ENCODE measurements at places on chromosomes 16 and 17. TPM values are rescaled to one million over a fixed set of nuclear protein-coding genes. Genes with fewer than 3 reads are reported as not detected.

The FOXF1 gene
- 0.92 TPM for total RNA-seq

The TMEM132E gene
- 10.6 TPM for total RNA-seq

The ACSM2B gene
- total RNA-seq, result 1.2 TPM

The NFAT5 gene
- 25.8 TPM for total RNA-seq

The GNGT2 gene
- not detected for total RNA-seq

The IGSF6 gene
- total RNA-seq, result 5.8 TPM

The ANKRD40CL gene
- not detected for total RNA-seq

The PRMT7 gene
- total RNA-seq, result 50.3 TPM

The ATP6V0C gene
- 48.4 TPM for total RNA-seq

The PIGQ gene
- 28.8 TPM for total RNA-seq

The NEK8 gene
- 0.92 TPM for total RNA-seq

The GPT2 gene
- total RNA-seq, result 23.1 TPM

The KCNJ2 gene
- total RNA-seq, result 15.5 TPM

The COL1A1 gene
- 42.7 TPM for total RNA-seq

The UTS2R gene
- not detected for total RNA-seq

The CDK5RAP3 gene
- total RNA-seq, result 58.4 TPM

The MSRB1 gene
- 6.7 TPM for total RNA-seq

The MYO19 gene
- 54.0 TPM for total RNA-seq

The CHRNE gene
- total RNA-seq, result 0.46 TPM

The PGAP3 gene
- 7.4 TPM for total RNA-seq

The ZNF267 gene
- 13.8 TPM for total RNA-seq

The LAT gene
- total RNA-seq, result 0.69 TPM

The GCGR gene
- total RNA-seq, result not detected

The DNAAF8 gene
- total RNA-seq, result 2.1 TPM

The AARS1 gene
- 102 TPM for total RNA-seq

The NUPR1 gene
- total RNA-seq, result 0.46 TPM

The FN3K gene
- total RNA-seq, result 13.6 TPM

The HCRT gene
- 1.6 TPM for total RNA-seq

The ENPP7 gene
- not detected for total RNA-seq

The PPY gene
- not detected for total RNA-seq

The CHD9NB gene
- 2.8 TPM for total RNA-seq

The PLCG2 gene
- 3.9 TPM for total RNA-seq

The SHISA9 gene
- 22.4 TPM for total RNA-seq

The SEZ6L2 gene
- total RNA-seq, result 88.1 TPM

The GP1BA gene
- total RNA-seq, result not detected
